ENCODE measurements at places on chromosomes 2 and 18. TPM values are rescaled to one million over a fixed set of nuclear protein-coding genes. Genes with fewer than 3 reads are reported as not detected.

DNA sequence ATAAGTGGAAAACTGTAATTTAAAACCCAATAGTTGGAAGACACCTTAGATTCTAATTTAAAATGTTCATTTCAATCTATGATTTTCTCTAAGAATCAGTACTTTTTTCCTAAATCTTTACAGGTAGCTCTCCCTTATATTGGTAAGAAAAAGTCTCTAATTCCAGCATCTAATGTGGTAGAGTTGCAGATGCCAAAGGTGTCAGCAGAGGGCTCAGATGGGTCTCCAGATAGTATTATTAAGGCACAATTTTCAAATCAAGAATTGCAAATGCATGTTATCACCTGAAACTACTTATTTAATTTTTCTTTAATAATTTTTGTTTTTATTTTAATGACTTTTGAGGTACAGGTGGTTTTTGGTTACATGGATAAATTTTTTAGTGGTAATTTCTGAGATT lies 25.5 kb upstream of the ITGA4 start:
- no peak overlapping the region for H3K4me3 ChIP-seq
- no peaks in the 10 kb centered on the region for H3K27me3 ChIP-seq
- H3K4me1 ChIP-seq: no peaks in the 10 kb centered on the region

Gene FOXI3
- total RNA-seq: not detected

- H3K4me3 ChIP-seq: no peak overlapping the region
- DNase-seq: no peak
- H3K36me3 ChIP-seq: no peaks in the 10 kb centered on the region
These were observed 564.7 kb upstream of the PIK3C3 start for GRCh38 chr18:41390309-41390708.

GRCh38 chr2:37326285-37326684 lies 1.7 kb upstream of the PRKD3 start:
- peak; percentile 82 for DNase-seq
- H3K36me3 ChIP-seq: peaks cover 11% of the 10 kb centered on the region
- peak overlapping the region; percentile 78 for H3K27ac ChIP-seq
- H3K4me1 ChIP-seq: peaks cover 50% of the 10 kb centered on the region
- H3K27me3 ChIP-seq: peaks cover 4% of the 10 kb centered on the region

Gene CYS1
- 0.38 TPM for total RNA-seq

GRCh38 chr2:20934236-20934635 lies 109.6 kb downstream of the APOB start:
- no peak overlapping the region for H3K27ac ChIP-seq
- no peaks in the 10 kb centered on the region for H3K4me1 ChIP-seq

GRCh38 chr2:221779614-221780067 lies 207.5 kb upstream of the EPHA4 start:
- H3K36me3 ChIP-seq: no peaks in the 10 kb centered on the region
- H3K27me3 ChIP-seq: no peaks in the 10 kb centered on the region
- no peak overlapping the region for H3K27ac ChIP-seq
- no peak for DNase-seq

DNA sequence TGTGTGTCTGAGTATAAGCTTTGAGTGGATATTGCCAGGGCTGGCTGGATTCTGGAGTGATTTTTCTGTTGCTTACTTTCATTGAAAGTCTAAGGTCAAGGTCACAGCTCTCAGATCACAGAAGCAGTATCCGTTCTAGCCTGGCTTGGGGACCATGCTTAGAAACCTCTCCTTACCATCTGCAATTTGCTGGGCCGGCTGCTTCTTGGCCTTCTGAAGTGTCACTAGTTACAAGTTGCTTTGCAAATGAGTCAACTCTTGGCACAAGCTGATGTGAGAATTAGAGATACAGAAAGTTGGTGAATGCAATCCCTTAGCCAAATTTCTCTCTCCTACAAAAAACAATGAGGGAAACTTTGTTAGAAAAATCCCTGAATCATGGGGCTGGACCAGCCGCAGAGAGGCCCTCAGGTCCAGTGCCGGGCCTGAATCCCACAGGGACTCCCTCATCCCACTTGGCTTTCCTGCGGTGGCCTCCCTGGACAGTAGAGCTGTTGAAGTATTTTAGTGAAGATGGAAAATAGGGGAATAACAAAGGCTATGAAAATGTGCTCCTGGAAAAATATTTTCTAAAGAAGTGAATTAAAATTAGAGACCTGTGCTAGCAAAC lies 92.7 kb upstream of the CNGA3 start:
- no peak overlapping the region for H3K27ac ChIP-seq
- peaks cover 4% of the 10 kb centered on the region for H3K36me3 ChIP-seq
- no peak overlapping the region for H3K4me3 ChIP-seq
- H3K27me3 ChIP-seq: peaks cover 21% of the 10 kb centered on the region

- no peak overlapping the region for H3K4me3 ChIP-seq
- no peak for DNase-seq
These were observed 4.9 kb downstream of the MBOAT2 start for GRCh38 chr2:8998418-8999101.

- no peaks in the 10 kb centered on the region for H3K4me1 ChIP-seq
- H3K27me3 ChIP-seq: peaks cover 2% of the 10 kb centered on the region
- no peak overlapping the region for H3K27ac ChIP-seq
These were observed 240.8 kb downstream of the BCL11A start for GRCh38 chr2:60312618-60313017.

Gene NHEJ1
- total RNA-seq: 12.4 TPM

Gene MC5R
- total RNA-seq: not detected

Gene UPP2
- not detected for total RNA-seq

GRCh38 chr2:204791230-204791629 lies 246.0 kb downstream of the PARD3B start:
- no peaks in the 10 kb centered on the region for H3K36me3 ChIP-seq
- peaks cover 57% of the 10 kb centered on the region for H3K4me1 ChIP-seq
- peak overlapping the region; percentile 32 for H3K27ac ChIP-seq

GRCh38 chr2:46836295-46837111 lies 79.1 kb downstream of the MCFD2 start:
- H3K4me3 ChIP-seq: no peak overlapping the region
- H3K4me1 ChIP-seq: peaks cover 52% of the 10 kb centered on the region
- H3K36me3 ChIP-seq: peaks cover 11% of the 10 kb centered on the region
- no peak for DNase-seq
- peak overlapping the region; percentile 36 for H3K27ac ChIP-seq
- H3K27me3 ChIP-seq: peaks cover 4% of the 10 kb centered on the region

- H3K4me3 ChIP-seq: no peak overlapping the region
- H3K27ac ChIP-seq: no peak overlapping the region
- H3K36me3 ChIP-seq: no peaks in the 10 kb centered on the region
- DNase-seq: no peak
- no peaks in the 10 kb centered on the region for H3K4me1 ChIP-seq
- peaks cover 4% of the 10 kb centered on the region for H3K27me3 ChIP-seq
These were observed 20.7 kb upstream of the TEX51 start for GRCh38 chr2:126877861-126878565.

Gene GATA6
- 1.4 TPM for total RNA-seq

DNA sequence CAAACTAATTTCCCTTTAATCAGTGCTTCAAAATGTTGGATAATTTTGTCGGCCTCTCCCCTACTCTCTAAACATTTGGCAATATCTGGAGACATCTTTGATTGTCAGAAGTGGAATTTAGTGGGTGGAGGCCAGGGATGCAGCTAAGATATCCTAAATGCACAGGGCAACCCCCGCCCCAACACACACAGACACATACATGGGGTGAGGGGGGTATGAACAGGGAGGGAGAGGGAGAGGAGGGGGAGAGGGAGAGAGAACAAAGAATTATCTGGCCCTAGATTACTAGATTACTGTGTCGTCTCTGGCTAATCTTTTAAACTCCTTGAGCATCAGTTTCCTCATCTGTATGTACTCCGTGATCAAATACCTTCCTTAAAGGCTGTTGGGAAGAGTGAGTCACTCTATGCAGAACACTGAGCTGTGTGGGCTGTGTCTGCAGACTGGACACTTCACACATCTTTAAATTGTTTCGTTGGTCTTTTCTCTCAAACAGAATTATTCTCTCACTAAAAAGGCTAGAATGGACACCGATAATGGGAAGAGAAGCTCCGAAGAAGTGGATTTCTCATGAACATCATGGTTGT lies 2.9 kb downstream of the RNF149 start:
- DNase-seq: peak; percentile 65
- peaks cover 14% of the 10 kb centered on the region for H3K36me3 ChIP-seq
- peak overlapping the region; percentile 90 for H3K4me3 ChIP-seq
- no peaks in the 10 kb centered on the region for H3K27me3 ChIP-seq
- peaks cover 41% of the 10 kb centered on the region for H3K4me1 ChIP-seq

Gene SAG
- not detected for total RNA-seq

DNA sequence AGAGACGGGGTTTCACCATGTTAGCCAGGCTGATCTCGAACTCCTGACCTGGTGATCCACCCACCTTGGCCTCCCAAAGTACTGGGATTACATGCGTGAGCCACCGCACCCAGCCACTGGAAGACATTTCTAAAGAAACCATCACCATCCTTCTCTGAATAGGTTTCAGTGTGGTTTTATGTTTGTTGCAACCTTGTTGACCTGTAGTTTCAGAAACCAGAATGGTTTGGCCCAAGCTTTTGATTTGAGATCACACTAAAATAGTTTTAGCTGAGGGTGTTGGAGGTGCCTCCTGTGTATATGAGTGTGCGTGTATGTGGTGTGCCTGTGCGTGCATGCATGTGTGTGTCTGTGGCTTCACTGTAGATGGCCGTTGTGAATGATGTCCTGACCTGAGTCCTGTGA lies 26.2 kb downstream of the INPP4A start:
- no peak for DNase-seq
- no peak overlapping the region for H3K4me3 ChIP-seq
- 0 out of 2 replicates have a peak, but pooled peaks cover 4% of the 10 kb centered on the region for H3K36me3 ChIP-seq

GRCh38 chr2:171124541-171124940 lies 36.2 kb downstream of the TLK1 start:
- H3K4me1 ChIP-seq: peaks cover 18% of the 10 kb centered on the region
- DNase-seq: no peak
- no peak overlapping the region for H3K4me3 ChIP-seq
- no peaks in the 10 kb centered on the region for H3K36me3 ChIP-seq
- peaks cover 1% of the 10 kb centered on the region for H3K27me3 ChIP-seq

Gene PROM2
- total RNA-seq: 0.68 TPM

Gene ITSN2
- 26.7 TPM for total RNA-seq

DNA sequence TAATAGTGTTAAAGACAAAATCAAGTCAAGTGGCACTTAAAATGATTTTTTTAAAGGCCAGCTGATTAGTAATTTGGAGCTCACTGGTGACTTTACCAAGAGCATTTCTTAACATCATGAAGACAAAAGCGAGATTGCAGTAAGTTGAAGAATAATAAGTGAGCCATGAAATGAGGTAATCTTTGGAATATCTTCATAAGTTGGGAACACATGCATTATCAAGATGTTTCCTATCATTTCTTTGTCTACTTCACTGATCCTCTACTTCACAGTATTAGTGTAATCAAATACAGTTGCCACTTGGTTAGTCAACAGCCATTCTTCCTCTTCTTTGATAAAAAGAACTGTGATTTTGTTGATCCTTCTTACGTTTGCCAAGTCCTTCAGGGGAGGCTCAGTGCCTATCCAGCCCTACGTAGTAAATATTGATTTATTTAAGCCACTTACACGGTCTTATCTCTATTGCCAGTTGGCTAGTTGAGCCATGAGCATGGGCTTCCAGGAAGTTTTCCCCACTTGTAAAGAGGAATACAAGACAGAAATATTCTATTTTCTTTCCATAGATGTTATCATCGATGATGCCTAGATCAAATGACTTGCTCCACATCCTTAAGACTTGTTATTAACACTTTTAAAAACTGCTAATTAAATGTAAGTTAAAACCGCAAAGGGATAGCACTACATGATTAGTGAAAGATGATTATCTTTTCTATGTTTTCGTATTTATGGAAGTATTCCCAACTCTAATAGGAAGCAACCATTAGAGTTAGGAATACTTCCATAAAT lies 46.1 kb downstream of the YES1 start:
- H3K36me3 ChIP-seq: no peaks in the 10 kb centered on the region
- no peak overlapping the region for H3K27ac ChIP-seq
- H3K27me3 ChIP-seq: no peaks in the 10 kb centered on the region
- H3K4me3 ChIP-seq: no peak overlapping the region
- no peak for DNase-seq

Gene KCNIP3
- total RNA-seq: 2.6 TPM

- H3K27ac ChIP-seq: no peak overlapping the region
- H3K27me3 ChIP-seq: no peaks in the 10 kb centered on the region
- no peaks in the 10 kb centered on the region for H3K4me1 ChIP-seq
These were observed 542.4 kb upstream of the NRP2 start for GRCh38 chr2:205139822-205140463.

DNA sequence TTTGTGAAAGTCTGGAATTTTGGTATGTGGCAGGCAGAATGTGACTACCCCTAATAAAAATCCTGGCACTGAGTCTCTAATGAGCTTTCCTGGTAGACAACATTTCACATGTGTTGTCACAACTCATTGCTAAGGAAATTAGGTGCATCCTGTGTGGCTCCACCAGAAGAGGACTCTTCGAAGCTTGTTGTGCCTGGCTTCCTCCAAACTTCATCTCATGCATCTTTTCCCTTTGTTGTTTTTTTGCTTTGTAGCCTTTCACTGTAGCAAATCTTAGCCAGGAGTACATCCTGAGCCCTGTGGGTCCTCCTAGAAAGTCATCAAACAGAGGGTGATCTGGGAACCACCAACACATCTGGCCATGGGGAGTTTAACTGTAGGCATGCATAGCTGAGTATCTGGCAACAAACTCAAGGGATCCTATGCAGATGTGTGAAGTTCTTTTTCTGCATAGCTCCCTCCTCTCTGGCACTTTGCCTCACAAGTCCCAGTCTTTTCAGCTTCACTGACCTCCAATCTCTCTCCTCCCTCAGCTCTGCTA lies 42.1 kb upstream of the SERTAD2 start:
- H3K27me3 ChIP-seq: peaks cover 3% of the 10 kb centered on the region
- DNase-seq: peak; percentile 17
- 0 out of 2 replicates have a peak overlapping the region, but pooled peaks have one; percentile 11 for H3K4me3 ChIP-seq
- peaks cover 71% of the 10 kb centered on the region for H3K4me1 ChIP-seq

DNA sequence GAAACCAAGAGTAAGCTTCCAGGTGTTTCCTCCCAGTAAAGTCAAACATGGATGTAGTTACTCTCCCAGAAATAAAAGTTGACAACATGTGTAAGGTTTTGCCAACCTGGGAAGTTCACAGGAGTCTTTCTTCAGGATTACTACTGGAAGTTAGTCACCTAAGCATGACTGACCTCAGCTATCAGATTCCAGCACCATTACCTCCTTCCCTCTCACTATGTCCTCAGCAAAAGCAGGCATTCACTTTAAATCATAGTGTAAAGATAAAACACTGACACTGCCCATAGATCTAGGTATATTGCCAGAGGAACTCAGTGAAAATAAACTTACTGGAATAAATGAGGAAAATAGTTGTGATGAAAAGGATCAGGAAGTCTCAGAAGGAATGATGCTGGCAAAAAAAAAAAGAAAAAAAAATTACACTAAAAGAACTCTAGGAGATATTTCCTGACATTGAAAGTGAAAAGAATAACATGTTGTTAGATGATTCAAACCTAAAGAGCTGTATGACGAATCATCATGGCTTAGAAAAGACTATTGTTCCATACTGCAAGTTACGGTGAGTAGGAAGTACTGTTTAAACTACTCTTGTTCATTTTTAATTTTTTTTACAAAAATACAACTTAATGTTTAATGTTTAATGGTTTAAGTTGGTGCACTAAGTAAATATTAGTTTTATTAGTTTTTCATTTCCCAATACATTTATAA lies 484.5 kb upstream of the ZNF804A start:
- no peak for DNase-seq
- H3K4me3 ChIP-seq: no peak overlapping the region
- peaks cover 2% of the 10 kb centered on the region for H3K27me3 ChIP-seq
- no peaks in the 10 kb centered on the region for H3K36me3 ChIP-seq
- no peak overlapping the region for H3K27ac ChIP-seq

- H3K27ac ChIP-seq: no peak overlapping the region
- H3K36me3 ChIP-seq: 0 out of 2 replicates have a peak, but pooled peaks cover 5% of the 10 kb centered on the region
- no peaks in the 10 kb centered on the region for H3K27me3 ChIP-seq
- H3K4me1 ChIP-seq: no peaks in the 10 kb centered on the region
- no peak overlapping the region for H3K4me3 ChIP-seq
These were observed 273.8 kb downstream of the ZNF521 start for GRCh38 chr18:25077944-25078723.

Gene SETBP1
- 0.31 TPM for total RNA-seq

- peaks cover 21% of the 10 kb centered on the region for H3K27me3 ChIP-seq
- peaks cover 5% of the 10 kb centered on the region for H3K4me1 ChIP-seq
- H3K27ac ChIP-seq: no peak overlapping the region
- DNase-seq: peak; percentile 39
These were observed 119.3 kb upstream of the RBBP8 start for GRCh38 chr18:22813648-22814328.

Data from HFFc6 (cell line).